ENCODE measurements at places on chromosomes 4 and X.

GRCh38 chr4:62262676-62263075, 1062.5 kb downstream of the ADGRL3 start:
- DNase-seq, result no peak

DNA sequence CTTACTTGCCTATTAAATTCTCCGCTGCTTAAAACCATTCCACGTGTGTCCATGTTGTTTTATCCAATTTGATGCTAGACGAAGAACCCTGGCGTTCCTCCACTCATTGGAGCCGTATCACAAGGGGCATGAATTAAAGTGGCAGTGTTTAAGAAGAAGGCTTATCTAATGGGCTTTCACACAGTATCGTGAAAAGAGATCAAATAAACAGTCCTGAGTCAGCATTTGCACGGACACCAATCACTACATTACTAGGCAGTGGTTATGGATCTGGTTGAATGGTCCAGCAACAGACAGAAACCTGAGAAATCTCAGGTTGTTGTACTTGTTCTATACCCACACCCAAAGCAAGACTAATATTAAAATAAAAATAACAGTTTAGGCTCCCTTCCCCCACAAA, 671.6 kb downstream of the FAT4 start:
- DNase-seq, result no peak

- no peak for DNase-seq
Measured at GRCh38 chr4:99844048-99844447, 27.4 kb downstream of the DAPP1 start.

- DNase-seq, result peak; percentile 59
Measured at GRCh38 chr4:153450544-153450917, 15.6 kb upstream of the TMEM131L start.

- no peak for DNase-seq
Measured at GRCh38 chrX:134957836-134958235, 33.0 kb upstream of the SMIM10 start.

GRCh38 chr4:82201805-82202641, 171.8 kb downstream of the HNRNPD start:
- DNase-seq, result peak; percentile 69

- DNase-seq, result no peak
Measured at GRCh38 chr4:117908306-117909207, 125.7 kb upstream of the NDST3 start.

DNA sequence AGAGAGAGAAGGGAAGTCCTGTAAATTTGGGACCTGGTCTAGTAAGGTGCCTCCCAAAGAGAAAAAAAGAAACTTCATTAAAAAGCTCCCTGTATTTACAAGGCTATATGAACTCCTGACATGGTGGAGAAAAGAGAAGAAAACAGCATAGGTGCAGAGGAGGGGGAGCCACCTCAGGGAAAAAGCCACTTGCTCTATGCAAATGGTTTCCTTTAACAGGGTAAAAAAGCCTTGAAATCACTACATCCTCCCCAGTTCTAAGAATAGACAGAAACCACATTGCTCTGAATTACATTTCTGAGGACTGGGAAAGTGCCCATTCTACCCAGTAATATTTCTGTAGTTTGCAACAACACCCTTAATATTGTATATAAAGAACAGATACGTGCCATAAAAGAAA, 165.5 kb downstream of the KLF8 start:
- peak; percentile 49 for DNase-seq

GRCh38 chr4:5592272-5592671, 116.1 kb downstream of the EVC2 start:
- no peak for DNase-seq

DNA sequence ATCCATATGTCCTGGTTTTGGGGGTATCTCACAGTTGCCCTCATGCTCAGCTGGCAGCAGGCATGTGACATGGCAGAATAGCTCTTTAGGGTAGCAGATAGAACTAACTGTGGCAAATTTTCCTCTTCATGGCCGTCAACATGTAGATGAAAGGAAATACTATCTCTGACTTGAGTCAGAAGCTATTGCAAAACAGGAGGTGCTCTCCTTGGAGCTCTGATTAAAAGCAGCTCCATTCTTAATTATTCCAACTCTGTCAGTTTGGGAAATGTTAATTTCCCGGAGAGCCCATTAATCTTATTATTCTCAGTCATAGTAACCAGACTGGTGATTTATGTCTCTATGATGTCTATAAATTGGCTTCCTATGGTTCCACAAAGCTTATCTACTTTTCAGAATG, 18.2 kb downstream of the IL13RA1 start:
- DNase-seq, result no peak

GRCh38 chrX:8042304-8042703, 115.1 kb upstream of the PNPLA4 start:
- no peak for DNase-seq

GRCh38 chr4:141174457-141174856, 41.2 kb upstream of the RNF150 start:
- no peak for DNase-seq

- DNase-seq, result no peak
Measured at GRCh38 chrX:119654112-119654531, 38.8 kb downstream of the SEPTIN6 start.

- DNase-seq, result no peak
Measured at GRCh38 chr4:28009541-28009940, 1148.9 kb downstream of the STIM2 start.

- DNase-seq, result no peak
Measured at GRCh38 chr4:13533670-13534343, 10.5 kb downstream of the NKX3-2 start.

GRCh38 chr4:183352546-183352945, 30.3 kb upstream of the CLDN24 start:
- DNase-seq, result no peak

DNA sequence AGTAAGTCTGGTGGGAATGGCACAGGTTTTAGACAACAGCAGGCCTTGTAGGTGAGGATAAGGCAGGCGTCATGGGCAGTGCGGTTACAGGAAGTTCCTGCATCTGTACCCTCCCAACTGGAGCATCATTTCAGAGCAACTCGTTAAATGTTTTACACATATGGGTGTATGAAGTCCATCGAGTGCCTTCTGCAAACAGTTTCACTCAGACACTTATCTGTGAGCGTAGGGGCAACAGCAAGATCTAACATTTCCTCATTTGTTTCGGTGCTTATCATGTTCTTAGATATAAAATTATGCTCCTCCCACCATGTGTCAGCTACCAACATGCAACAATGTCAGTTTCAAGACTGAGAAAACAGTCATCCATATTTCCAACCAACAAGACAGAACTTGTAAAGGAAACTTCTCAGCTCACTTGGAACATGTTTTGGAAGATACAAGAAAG, 69.9 kb downstream of the ELOVL6 start:
- DNase-seq, result no peak

Measured in activated CD8-positive, alpha-beta T cell treated with anti-CD3 and anti-CD28 coated beads, Interleukin-2, amount 10 ng/mL, durations not matched to agents 7 days and 5 days (primary cell).